ENCODE measurements at places on chromosomes 3 and 15. TPM values are rescaled to one million over a fixed set of nuclear protein-coding genes. Genes with fewer than 3 reads are reported as not detected.

The SPRED1 gene
- 27.1 TPM for total RNA-seq

The ARHGEF3 gene
- total RNA-seq, result 29.6 TPM

The CLRN1 gene
- total RNA-seq, result not detected

- no peak for DNase-seq
These were observed 19.6 kb downstream of the PEAK1 start for GRCh38 chr15:77400258-77400657.

DNA sequence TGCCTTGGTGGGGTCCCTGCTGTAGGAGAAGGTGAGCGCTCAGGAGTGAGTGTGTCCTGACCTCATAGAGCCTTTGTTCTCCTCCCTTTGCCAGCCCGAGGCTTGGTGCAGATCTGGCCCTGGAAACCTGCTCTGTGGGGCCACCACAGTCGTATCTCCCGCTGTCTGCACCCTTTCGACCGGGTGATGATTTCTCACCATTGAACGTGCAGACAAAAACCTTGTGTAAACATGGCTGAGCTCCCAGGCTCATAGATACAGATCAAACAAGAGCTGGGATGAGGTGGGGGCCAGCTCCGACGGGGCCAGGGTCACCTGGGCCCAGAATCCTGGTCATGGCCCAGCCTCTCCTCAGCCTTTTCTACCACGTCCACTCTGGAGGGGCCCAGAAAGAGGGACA lies 34.6 kb upstream of the ESYT3 start:
- no peak for DNase-seq
